H7 (cell line): ENCODE measurements at places on chromosomes 16 and 17. TPM values are rescaled to one million over a fixed set of nuclear protein-coding genes. Genes with fewer than 3 reads are reported as not detected.

The C17orf50 gene
- total RNA-seq: not detected in 2 replicates

The OR1F1 gene
- not detected in 2 replicates for total RNA-seq

The HIGD1B gene
- total RNA-seq: not detected in 2 replicates

The KIAA0753 gene
- total RNA-seq: 13.1 and 13.9 TPM in 2 replicates

The ARHGAP44 gene
- 9.2 and 11.2 TPM in 2 replicates for total RNA-seq

The KRTAP17-1 gene
- not detected in 2 replicates for total RNA-seq
